ENCODE measurements at places on chromosomes 2 and 18.

- no peak for DNase-seq
Measured at GRCh38 chr2:96950381-96951124, 35.8 kb downstream of the FAM178B start.

GRCh38 chr2:149715005-149715592 is 127.5 kb upstream of the MMADHC start:
- DNase-seq, result no peak

GRCh38 chr2:8352989-8353388 is 328.9 kb upstream of the ID2 start:
- DNase-seq, result no peak

DNA sequence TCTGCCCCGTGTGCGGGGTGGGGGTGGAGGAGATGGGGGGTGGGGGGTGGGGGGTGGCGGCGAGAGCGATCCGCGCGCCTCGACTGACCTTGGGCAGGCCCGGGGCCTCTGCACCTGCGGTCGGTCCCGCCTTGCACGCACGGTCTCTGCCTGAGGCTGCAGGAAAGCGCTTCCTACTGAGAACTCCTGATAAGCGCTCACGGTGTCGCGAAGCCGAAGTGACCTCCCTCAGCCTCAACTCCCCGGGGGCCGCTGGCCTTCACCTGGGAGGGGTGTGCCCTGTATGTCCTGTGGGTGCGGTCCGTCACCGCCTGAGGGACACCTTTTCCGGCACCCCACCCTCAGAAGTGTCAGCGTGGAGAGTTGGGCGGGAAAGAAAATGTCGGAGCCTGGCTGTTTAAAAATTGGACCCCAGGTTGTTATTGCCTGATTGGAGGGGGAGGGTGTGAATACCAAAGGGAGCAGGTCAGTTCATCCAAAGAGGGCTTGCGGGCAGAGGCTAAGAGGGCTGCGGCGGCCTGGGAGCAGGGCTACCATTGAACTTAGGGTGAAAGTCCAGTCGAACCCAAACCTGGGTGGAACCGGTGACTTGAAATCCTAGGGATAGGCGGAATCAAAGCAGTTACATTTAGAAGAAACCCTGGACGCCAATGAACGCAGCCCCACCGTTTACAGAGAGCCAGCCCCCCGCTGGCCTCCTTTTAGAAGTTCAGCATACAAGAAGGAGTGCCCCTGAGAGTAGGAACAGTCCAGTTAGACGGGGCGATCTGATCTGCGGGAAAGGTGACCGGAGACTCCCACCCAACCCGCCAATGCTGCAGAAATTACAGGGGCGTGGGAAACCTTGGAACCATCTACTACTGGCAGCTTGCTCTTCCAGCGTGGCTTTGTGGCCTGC is 1.2 kb downstream of the MAL start:
- no peak for DNase-seq

- DNase-seq, result no peak
Measured at GRCh38 chr2:28333606-28334526, 58.8 kb upstream of the FOSL2 start.

- DNase-seq, result no peak
Measured at GRCh38 chr2:58913082-58913726, 672.1 kb upstream of the FANCL start.

GRCh38 chr2:217993817-217994463 is 8.9 kb downstream of the TNS1 start:
- peak; percentile 46 for DNase-seq

- no peak for DNase-seq
Measured at GRCh38 chr2:111707700-111708099, 176.3 kb downstream of the ANAPC1 start.

GRCh38 chr2:30781451-30781850 is 25.8 kb downstream of the CAPN13 start:
- DNase-seq, result no peak

- DNase-seq, result no peak
Measured at GRCh38 chr18:28287146-28287545, 110.2 kb upstream of the CDH2 start.

- DNase-seq, result no peak
Measured at GRCh38 chr2:143440411-143441012, 311.3 kb downstream of the ARHGAP15 start.

DNA sequence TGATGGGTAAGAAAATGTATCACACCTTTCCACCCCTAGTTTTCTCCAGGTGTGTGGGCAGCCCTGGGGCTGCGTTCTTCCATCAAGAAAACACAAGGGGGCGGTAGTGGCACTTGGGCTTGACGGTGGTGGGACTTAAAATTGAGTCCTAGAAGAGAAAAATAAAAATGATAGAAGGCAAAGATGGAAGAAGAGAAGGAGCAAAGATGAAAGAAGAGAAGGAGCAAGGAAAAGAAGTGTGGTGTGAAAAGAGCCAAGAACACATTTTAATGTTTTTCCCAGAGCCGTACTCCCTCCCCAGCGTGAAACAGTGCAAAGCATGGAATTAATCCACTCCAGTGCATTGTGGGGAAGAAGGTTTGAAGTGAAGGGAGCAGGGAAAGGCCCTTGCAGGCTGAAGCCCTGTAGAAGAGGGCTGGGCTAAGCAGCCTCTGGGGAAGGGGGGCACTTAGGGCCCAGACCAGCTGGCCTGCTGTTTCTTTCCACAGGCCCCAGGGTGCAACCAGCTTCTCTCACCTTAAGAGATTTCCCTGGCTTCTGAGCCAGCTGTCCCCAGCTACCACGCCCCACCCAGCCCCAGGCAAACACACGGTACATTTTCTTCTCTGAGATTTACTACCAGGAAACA is 256.8 kb downstream of the RNF152 start:
- DNase-seq, result no peak

- no peak for DNase-seq
Measured at GRCh38 chr18:11159844-11160243, 10.5 kb upstream of the PIEZO2 start.

GRCh38 chr18:36181441-36181840 is 5.9 kb upstream of the MOCOS start:
- no peak for DNase-seq

GRCh38 chr2:18788592-18788991 is 199.2 kb upstream of the NT5C1B start:
- no peak for DNase-seq

- no peak for DNase-seq
Measured at GRCh38 chr2:63628403-63628942, 39.7 kb downstream of the MDH1 start.

GRCh38 chr2:143252138-143252907 is 123.1 kb downstream of the ARHGAP15 start:
- DNase-seq, result no peak

- DNase-seq, result no peak
Measured at GRCh38 chr2:182784058-182784706, 68.1 kb downstream of the DNAJC10 start.

GRCh38 chr18:62399276-62399675 is 74.2 kb downstream of the TNFRSF11A start:
- DNase-seq, result no peak

DNA sequence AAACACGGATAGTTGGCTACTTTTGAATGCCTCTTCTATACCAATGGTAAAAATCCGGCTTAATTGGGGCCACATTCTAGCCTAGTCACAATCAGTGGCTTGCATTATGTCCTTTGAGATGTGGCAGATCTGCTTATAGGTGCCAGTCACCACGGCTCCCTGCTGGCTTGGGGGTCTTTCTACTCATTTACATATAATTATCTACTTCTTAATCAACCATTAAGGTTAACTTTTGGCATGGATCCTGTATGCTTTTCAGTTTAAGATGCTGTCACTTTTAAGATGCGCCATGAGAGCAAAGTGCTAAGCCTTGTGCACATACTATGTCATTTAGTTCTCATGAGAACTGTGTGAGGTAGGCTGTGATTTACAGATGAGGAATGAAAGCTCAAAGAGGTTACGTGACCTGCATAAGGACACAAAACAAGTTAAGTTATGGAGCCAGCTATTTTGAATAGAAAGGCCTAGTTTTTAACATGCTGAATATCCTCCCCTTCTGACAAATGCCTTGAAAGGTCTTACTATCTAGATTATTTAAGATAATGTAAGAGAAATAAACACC is 4.1 kb downstream of the NEDD4L start:
- DNase-seq, result no peak

DNA sequence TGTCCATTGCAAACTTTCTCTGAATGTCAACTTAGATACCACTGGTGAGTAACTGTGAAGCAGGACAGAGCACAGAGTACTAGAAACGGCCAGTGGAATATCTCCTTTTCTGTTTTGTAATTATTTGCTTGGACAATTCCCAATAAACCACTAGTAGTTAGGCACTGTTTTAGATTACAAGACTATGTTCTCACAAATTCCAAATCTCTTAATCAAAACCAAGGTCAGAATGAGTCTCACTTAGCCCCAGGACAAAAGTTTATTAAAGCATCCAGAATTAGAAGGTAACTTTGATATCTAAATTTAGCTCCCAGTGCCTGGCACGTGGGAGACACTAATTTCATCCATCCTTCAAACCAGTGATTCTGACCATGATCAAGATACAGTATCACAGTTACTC is 89.0 kb downstream of the ZNF521 start:
- no peak for DNase-seq

DNA sequence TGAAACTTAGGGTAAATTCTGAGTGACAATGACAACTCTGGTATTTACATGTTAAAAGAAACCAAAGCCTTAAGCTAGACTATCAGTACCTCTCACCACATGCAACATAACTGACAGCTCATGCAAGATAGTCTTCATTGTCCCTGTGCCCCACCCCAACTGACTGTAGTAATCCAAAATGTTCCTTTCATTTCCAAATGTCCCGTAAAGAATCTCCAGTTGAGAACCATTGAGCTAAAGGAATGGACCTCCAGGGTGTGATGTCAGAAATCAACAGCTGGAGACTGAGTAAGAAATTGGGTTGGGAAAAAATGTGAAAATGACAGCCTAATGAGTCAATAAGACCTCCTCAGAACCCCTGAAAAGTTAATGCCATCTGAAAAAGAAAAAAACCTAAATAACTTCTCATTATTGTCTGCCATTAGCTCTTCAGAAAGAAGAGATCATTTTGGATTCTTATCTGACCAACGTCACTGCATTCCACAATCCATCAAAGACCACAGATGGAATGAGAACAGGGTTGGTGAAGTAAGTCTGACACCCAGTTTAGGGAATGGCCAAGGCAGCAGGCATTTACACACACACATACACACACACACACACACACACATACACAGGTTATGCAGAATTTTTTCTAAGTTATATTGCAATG is 51.7 kb upstream of the ACVR2A start:
- no peak for DNase-seq

DNA sequence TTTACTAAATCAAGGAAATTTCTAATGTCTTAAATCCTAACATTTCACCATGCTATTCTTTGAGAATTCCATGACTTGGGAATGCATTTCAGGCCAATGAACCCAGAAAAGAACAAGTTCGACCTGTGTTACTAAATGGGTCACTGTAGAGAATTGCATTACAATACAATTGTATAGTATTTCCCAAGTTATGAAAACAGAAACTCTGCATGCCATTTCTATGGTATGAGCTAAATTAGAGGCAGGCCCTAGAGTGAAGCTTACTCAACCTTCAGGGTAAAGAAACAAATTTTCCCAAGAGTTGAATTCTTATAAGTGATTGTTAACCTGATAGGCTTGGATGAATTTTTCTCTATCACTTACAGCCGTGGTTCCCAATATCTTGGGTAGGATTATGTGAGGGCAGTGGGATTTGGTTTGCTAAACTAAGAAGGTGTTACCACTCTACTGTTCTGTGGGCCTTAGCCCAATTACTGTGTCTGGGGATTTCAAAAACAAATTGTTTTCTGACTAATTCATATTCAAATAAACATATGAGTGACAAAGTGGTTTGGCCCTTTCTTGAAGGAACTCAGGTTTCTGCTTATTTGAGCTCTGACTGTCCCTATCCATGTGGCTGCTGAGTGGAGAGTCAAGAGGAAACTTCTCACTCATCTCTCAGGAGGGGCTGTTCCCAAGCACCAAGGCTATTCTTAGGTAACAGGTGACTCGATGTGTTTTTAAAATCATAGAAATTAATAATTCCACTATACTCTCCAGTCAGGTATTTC is 11.2 kb upstream of the SERPINB7 start:
- no peak for DNase-seq

DNA sequence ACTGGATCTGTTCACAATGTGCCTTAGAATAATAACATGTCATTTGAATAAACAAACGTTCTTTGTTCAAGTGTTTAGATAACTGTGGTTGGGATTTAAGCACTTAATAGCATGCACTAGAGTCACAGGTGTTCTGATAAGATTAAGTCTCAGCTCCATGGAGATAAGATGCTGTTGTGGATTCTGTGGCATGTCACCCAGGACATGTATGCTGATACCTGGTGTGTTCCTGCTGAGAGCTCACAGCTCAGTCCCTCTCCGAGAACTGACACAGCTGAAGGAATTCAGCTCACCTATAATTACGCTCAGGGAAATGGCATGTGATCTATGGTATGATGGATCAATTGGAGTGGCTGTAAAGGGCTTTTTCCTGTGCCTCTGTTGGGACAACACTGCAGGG is 75.4 kb upstream of the ST6GAL2 start:
- DNase-seq, result no peak

DNA sequence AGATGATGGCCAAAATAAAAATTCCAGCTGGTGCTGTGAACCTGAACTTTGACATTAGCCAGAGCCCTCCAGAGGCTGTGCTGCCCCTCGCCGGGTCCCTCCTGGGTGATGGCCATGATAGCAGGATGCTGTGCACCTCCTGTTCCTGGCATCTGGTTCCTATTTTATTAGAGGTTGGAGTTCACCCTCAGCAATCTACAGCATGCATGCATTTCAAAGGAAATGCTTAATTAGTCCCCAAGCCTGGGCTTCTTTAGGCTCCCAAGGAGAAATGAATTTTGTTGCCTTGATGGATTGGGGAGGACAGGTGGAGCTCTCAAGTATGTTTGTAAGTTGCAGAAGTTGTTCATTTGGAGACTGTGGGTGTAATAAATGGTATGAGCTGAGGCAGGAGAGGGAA is 166.9 kb downstream of the GLI2 start:
- no peak for DNase-seq

GRCh38 chr2:223929571-223930102 is 15.5 kb downstream of the WDFY1 start:
- DNase-seq, result no peak

DNA sequence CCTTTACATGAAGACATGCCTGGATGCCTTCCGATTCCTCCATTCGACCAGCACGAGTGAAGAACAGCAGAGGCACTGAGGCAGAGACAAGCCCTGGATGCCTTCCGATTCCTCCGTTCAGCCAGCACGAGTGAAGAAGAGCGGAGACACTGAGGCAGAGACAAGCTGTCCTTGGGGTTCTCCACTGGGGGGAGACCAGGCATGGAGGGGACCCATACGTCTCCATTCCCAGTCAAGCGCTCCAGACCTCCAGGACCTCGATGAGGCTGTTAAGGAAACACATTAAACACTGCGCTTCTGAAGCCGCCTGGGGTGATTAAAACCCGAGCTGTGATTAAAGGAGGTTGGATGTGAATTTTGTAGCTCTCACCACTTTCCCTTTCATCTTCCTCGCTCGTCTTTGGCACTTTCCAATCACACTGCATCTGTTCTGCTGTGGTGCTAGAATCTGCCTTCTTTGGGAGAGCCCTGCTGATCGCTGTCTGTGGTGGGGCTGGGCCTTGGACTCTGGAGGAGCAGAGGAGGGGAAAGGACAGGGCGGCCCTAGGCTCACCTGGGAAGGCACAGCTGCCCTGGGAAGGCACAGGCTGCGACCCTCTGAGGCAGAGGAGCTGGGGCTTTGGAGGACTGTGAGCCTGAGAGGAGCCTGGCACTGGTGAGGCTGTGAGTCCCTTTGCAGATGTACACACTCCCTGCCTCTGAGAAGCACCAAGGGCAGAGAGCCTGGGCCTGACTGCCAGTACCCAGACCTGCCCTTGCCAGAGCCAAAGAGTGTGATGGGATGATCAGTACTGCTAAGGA is 463.1 kb upstream of the HS6ST1 start:
- no peak for DNase-seq

Data from stimulated activated CD4-positive, alpha-beta T cell treated with anti-CD3 and anti-CD28 coated beads, Interleukin-1b, Interleukin-23, amount 100 ng/mL, for 1 hour (primary cell).